ENCODE measurements at places on chromosomes 6 and 20.

- peak; percentile 68 for ATAC-seq
Observed at GRCh38 chr6:31403283-31404060, at the start of gene MICA. Gene MICA, plus strand, starts transcription at chr6:31403595. Its CDS starts 38 bp downstream, at chr6:31403633.

DNA sequence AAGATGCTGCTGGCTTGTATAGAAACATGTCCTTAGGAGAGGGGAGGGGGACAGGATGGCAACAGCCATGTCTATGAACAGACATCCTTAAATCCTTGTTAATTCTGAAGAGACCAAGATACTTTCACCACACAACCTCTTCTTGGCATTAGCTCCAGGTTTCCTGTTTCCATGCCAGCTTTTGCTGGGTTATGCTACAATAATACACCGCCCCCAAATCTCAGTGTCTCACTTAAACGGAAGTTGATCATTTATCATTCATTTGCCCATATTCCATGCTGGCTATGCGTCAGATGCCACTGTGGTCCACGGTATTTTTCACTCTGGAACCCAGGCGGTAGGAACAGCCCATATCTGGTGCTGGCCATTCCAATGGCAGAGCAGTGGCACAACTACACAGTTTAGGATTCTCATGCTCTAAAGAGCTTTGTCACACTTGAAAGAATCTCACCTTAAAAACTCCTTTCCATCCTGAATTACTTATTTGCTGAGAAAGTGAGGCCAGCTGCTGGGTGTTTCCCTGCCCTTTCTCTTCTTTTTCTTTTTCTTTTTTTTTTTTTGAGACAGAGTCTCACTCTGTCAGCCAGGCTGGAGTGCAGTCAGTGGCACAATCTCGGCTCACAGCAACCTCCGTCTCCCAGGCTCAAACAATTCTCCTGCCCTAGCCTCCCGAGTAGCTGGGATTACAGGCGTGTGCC is 3.7 kb upstream of the RNASET2 start:
- no peak for ATAC-seq

DNA sequence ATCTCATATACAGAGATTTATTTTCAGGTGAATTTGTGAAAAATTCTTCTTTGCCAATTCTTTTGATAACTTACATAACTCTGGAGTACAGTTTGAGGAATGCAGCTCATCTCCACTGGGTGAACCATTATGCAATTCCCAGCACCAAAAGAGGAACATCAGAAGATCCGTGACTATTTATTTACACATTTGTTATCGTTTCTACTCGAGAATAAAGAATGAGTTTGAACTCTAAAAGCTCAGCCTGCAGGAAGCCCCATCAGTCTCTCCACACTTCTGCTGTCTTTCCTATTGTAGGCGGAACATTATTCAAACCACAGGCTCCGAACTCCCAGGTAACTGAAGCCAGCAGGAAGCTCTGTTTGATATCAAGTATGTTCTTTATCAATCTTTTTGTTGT is 95.9 kb upstream of the IFNGR1 start:
- no peak for ATAC-seq

- ATAC-seq: no peak
Observed at GRCh38 chr6:20540683-20541082, 6.4 kb downstream of the CDKAL1 start.

GRCh38 chr20:24693466-24694156 is 224.2 kb downstream of the SYNDIG1 start:
- ATAC-seq: no peak

All from SK-N-SH treated with all-trans-retinoic acid at 6 μM for 48 hours (cell line).